ENCODE measurements at places on chromosomes 5 and 9.

DNA sequence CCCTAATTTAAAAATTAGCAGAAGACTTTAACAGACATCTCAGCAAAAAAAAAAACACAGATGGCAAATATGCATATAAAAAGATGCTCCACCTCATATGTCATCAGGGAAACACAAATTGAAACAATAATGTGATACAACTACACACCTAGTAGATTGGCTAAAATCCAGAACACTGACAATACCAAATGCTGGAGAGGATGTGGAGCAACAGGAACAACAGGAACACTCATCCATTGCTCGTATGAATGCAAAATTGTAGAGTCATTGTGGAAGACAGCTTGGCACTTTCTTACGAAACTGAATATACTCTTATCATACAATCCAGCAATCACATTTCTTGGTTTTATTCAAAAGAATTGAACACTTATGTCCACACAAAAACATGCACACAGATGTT, 22.1 kb downstream of the MCIDAS start:
- DNase-seq, result no peak

DNA sequence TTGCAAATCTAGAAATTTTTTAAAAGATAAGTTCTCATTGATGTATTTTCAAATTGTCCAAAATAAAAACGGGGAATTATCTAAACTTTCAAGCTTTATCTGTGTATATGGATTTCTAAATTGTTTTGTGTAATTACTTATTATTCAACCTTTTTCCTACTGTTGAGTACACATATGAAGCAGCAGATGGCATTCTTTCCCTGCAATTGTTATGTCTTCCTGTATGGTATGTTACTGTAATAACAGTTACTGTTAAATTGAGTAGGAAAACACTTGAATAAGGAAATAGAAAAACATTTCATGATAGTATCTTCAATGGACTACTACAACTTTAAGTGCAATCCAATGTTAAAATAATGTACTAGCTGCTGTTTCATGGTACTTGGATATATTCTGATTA, 124.8 kb downstream of the RANBP17 start:
- no peak for DNase-seq

- DNase-seq, result no peak
These were observed 128.2 kb upstream of the IRX4 start for GRCh38 chr5:2010940-2011339.

- no peak for DNase-seq
These were observed 13.4 kb upstream of the LTC4S start for GRCh38 chr5:179780362-179780761.

DNA sequence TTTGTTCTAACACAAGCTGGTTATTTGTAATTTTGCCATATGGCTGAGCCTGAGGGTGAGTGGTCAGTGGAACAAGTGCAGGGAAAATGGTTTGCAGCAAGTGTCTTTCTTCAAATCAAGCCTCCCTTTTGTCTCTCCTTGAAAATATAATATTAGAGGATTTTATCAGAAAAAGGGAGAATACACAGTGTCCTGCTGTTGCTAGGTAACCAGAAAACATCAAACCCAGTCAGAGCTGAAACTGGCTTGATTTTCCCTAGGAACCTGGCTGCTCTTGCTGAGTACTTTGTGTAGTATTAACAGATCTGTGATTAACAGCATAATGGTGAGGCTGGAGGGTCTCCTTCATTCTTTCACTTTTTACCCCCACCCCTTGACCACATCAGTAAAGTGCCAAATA, 314.0 kb downstream of the ARHGEF28 start:
- no peak for DNase-seq

DNA sequence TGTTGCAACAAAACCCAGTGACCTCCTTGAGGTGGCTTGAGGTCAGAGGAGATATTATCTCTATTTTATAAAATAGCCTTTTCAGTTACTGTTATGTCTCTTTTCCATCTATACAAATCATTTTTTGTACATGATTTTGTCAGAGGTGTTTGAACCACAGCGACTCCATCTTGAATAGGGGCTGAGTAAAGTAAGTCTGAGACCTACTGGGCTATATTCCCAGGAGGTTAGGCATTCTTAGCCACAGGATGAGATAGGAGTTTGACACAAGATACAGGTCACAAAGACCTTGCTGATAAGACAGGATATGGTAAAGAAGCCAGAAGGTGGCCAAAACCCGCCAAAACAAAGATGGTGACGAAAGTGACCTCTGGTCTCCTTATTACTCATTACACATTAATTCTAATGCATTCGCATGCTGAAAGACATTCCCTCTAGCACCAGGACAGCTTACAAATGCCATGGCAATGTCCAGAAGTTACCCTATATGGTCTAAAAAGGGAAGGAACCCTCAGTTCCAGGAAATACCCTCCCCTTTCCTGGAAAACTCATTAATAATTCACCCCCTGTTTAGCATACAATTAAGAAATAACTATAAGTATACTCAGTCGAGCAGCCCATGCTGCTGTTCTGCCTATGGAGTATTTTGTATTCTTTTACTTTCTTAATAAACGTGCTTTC, 283.9 kb upstream of the ISL1 start:
- no peak for DNase-seq

- DNase-seq, result no peak
These were observed 1625.2 kb downstream of the MAT2B start for GRCh38 chr5:165130656-165131055.

DNA sequence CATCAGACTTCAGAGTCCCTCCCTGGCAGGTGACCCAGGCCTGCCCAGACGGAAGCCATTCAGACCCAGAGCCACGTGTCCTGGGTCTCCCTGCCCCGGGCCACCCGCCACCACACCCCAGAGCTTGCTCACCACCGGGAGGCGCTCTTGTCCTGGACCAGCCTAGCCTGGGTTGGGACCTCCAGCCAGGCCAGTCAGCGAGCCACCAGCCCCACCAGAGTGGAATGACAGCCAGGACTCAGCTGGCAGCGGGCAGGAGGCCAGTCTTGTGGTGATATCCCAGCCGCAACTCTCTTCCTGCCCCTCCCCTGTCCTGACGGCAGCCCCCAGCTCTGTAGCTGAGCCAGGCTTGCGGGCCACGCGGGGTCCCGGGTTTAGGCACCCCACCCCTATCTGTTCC, 1.7 kb upstream of the PTGDS start:
- no peak for DNase-seq

DNA sequence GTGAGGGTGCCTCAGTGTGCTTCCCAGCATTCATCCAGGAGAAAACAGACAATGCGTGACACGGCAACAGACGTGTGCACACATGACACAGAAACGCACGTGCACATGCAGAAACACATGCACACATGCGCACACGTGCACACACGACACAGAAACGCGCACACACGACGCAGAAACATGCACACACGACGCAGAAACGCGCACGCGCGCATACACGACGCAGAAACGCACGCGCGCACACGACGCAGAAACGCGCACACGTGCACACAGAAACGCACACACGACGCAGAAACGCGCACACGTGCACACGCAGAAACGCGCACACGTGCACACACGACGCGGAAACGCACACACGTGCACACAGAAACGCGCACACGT, 16.5 kb downstream of the TPPP start:
- DNase-seq, result no peak

GRCh38 chr5:1021136-1021968, 12.8 kb downstream of the NKD2 start:
- DNase-seq, result no peak

- peak; percentile 23 for DNase-seq
These were observed 544 bp upstream of the ERCC6L2 start for GRCh38 chr9:95874989-95875304.

GRCh38 chr9:113311961-113312360, 8.8 kb upstream of the RNF183 start:
- DNase-seq, result no peak

GRCh38 chr5:147223948-147224791, 10.7 kb upstream of the STK32A start:
- no peak for DNase-seq

DNA sequence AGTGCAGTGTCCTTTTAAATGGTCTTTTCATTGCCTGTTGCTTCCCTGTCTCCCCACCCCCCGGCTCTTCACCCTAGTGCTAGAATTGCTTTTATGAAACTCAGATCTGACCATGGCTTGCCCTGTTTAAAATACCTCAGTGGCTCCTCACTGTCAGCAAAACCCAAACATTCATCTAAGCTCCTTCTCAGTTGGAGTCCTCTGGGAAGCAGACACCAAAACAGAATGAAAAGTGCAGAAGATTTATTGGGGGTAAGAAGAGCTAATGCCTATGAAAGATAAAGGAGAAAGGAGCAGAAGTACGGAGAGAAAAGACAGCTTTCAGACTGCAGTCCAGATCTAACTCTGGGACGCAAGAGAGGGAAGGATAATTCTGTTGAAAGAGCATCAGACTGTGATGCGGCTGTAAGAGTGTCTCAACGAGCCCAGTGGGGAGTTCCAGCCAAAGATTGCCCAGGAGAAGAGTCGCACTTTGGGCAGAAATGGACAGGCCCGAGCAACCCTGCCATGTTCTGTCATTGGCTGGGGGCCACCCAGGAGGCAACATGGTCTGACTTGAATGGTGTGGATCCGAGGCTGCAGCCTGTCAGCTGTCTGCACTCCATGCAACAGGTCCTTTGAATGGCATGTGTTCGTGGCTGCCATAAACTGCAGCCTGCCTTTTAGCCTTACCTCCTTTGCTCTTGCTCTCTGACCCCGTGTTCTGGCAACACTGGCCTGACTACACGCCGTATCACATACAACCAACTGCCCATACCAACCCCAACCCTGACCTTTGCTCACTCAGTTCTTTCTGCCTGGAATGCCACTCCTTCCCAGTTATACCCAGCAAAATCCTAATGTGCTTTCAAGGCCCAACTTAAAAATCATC, 55.9 kb downstream of the IRF1 start:
- no peak for DNase-seq

- DNase-seq, result no peak
These were observed 28.8 kb upstream of the PANK3 start for GRCh38 chr5:168607946-168608345.

GRCh38 chr9:16136961-16137360, 584.1 kb downstream of the CCDC171 start:
- DNase-seq, result no peak

- peak; percentile 59 for DNase-seq
These were observed 5.7 kb upstream of the SEC16A start for GRCh38 chr9:136488247-136489214.

GRCh38 chr5:16844952-16845351, 91.1 kb downstream of the MYO10 start:
- DNase-seq, result no peak

- DNase-seq, result no peak
These were observed 4.6 kb upstream of the BARX1 start for GRCh38 chr9:93959739-93960154.

- no peak for DNase-seq
These were observed 34.1 kb upstream of the PLIN2 start for GRCh38 chr9:19161257-19162025.

DNA sequence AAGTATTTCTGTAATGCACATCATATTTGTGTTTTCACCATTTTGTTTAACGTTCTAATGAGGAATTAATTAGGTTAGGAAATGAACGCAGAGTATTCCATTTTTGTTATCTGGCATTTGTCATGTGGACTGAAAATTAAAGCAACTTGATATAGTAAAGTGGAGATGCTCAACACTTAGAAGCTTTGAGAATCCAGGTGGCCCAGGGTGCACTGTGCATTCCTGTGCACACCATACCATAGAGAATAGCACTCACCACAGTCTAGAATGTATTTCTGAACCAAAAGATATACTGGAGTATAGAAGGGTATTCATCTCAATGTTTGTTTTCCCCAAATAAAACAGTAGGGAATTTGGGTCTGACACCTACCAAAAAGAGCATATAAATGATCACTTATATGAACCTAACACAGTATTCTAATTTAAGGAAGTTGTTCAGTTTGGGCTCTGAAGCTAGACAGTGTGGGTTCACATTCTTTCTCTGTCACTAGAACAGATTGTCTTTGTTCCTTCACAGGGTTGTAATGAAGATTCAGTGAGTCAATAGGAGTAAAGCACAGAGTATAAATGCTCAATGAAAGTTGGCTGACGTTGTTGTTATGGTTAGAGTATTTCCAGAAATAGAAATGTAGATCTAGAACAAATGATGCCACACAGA, 125.6 kb upstream of the DMRT1 start:
- no peak for DNase-seq

- DNase-seq, result no peak
These were observed 5.0 kb downstream of the ZNF189 start for GRCh38 chr9:101403516-101404285.

GRCh38 chr9:135602789-135603481, 36.4 kb downstream of the GLT6D1 start:
- DNase-seq, result peak; percentile 20

GRCh38 chr5:172553167-172553566, 87.9 kb upstream of the NEURL1B start:
- no peak for DNase-seq

GRCh38 chr9:35871545-35871944, 1.3 kb upstream of the OR13J1 start:
- DNase-seq, result no peak

DNA sequence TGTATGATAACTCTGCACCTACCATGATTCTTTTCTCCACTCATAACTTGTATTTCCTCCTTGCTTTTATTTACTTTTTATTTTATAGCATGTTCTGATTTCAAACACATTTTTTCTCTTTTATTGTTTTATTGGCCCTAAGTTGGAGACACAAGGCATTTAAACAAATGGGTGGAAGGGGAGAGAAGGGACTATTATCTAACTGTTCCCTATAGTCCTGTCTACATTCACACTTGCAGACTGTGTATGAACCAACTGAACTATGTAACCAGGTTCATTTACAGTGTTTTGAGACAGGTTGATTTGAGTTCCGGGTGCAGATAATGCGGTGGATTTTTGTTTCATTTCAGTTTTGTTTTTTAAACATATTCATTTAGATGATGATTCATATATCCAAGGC, 830.6 kb upstream of the SEMA6A start:
- DNase-seq, result no peak

GRCh38 chr5:128876569-128877382, 88.5 kb upstream of the SLC27A6 start:
- DNase-seq, result no peak

DNA sequence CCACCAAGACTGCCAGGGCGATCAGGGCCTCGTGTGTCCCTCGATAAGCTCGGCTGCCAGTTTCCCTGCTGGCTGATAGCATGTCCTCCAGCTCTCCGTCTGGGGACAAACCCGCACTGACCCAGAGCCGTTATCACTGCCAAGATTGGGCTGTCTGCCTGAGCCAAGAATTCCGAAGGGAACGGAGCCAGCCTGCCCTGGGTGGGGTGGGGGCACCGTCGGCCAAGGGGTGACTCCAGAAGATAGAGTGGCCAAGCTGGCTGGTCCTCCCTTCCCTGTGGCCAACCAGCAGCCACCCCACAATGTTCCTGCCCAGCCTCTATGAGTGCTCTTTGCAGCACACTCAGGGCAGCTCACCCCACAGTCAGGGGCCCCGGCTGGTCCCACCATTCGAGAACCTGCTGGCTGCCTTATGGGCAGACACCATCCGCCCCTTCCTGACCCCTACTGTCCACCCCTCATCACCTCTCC, 29.4 kb downstream of the HRH2 start:
- DNase-seq, result no peak

DNA sequence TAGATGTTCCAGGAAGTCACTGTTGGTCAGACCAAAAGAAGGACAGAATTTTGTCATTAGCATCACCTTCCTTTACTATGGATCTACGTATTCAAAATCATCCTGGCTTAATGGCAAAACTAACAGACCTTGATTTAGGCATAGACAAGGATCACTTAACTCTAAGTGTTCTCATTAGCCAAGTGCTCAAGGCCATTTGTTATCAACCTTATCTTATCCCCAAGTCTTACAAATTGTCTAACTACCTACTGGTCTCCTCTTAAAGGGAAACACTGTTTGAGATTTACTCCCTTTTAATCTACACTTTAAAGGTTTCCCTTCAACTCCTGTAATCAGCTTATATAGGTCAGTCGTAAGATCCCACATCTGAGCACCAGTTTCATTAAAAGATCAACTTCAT, 1197.5 kb upstream of the C9orf72 start:
- DNase-seq, result no peak

Measured in stimulated activated CD4-positive, alpha-beta T cell treated with anti-CD3 and anti-CD28 coated beads, Interleukin-15, amount 100 ng/mL, for 1 hour (primary cell).